ENCODE measurements at places on chromosomes 12 and 14.

GRCh38 chr12:56158926-56159461 lies 835 bp downstream of the MYL6 start:
- DNase-seq = peak; percentile 34

- no peak for DNase-seq
Observed at GRCh38 chr12:52247622-52248540, 14.8 kb downstream of the KRT7 start.

DNA sequence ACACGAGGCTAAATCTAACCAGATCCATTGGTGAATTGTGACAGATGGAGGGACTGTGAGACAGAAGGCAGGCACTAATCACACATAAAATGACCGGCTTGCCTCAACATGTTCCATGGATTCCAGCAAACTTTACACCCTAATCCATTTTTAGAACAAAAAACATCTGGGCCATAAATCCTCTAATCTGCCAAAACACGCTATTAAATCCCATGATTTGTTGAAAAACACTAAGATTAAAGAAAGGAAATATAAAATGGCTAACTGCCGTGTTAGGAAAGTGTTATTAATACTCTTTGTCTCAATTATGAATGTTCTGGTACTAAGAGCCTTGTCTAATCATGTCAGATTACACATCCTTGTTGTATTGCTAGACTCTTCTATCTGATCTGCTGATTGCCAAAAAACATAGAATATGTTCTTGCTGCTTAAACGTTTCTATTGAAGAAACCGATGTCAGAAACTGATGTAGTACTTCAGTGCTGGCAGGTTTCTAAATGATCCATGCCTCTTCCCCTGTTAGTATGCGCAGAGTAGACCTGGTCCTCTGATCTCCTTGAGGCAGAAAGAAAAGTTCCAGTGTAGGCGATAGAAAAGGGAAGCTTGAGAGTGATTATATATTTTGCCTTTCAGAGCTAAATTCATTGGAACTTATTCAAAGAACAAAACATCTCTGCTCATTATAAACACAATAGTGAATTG lies 384.9 kb downstream of the SOX5 start:
- peak; percentile 64 for DNase-seq

GRCh38 chr12:72738811-72739210 lies 466.6 kb downstream of the TRHDE start:
- DNase-seq = no peak

- no peak for DNase-seq
Observed at GRCh38 chr12:89975574-89975973, 266.9 kb upstream of the ATP2B1 start.

- DNase-seq = no peak
Observed at GRCh38 chr12:64685050-64685449, 74.2 kb downstream of the GNS start.

- no peak for DNase-seq
Observed at GRCh38 chr12:58413794-58414193, 472.4 kb downstream of the ATP23 start.

- DNase-seq = peak; percentile 65
Observed at GRCh38 chr12:48189331-48190125, 6.1 kb downstream of the CCDC184 start.

- DNase-seq = peak; percentile 48
Observed at GRCh38 chr12:14845350-14845750, 2.0 kb upstream of the ART4 start.

Data from WERI-Rb-1 (cell line).